DMS 273 treated with DMSO at 0.1 percent for 48 hours (cell line): ENCODE measurements at places on chromosomes 13 and 19.

- DNase-seq = no peak
Observed at GRCh38 chr19:17302391-17303166, 646 bp downstream of the ABHD8 start.

- no peak for DNase-seq
Observed at GRCh38 chr13:72890546-72890945, 108.6 kb downstream of the PIBF1 start.

GRCh38 chr13:33494596-33495204, 209.1 kb upstream of the STARD13 start:
- no peak for DNase-seq

- DNase-seq = no peak
Observed at GRCh38 chr19:57321751-57322150, 1.5 kb downstream of the ZNF543 start.

DNA sequence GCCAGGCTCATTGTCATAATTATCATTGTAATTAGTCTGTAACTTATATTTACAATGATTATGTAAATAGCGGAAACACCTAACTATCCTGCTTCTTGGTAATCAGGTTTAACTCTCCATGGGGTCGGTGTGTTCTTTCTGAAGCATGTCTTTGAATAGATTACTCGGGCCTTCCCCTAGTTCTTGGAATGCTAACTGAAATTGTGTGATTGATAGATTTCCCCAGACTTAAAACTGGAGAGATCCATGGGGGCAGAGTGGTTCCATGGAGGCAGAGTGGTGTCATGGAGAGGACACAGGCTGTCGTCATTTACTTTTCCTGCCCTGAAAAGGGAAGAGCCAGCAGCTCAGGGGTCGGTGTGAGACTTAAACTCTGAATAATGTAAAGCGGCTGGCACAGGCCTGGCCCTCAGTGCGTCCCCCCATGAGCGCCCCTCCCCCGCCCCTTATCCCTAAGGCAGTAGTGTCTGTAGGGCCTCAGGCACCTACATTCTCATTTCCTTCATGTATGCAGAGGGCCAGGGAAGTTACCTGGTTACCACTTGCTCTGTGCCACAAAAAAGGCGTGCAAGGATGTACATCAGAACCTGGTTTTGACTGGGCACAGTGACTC, 225.1 kb downstream of the TM9SF2 start:
- no peak for DNase-seq

- DNase-seq = no peak
Observed at GRCh38 chr19:11486661-11487503, 6.0 kb upstream of the ELAVL3 start.

DNA sequence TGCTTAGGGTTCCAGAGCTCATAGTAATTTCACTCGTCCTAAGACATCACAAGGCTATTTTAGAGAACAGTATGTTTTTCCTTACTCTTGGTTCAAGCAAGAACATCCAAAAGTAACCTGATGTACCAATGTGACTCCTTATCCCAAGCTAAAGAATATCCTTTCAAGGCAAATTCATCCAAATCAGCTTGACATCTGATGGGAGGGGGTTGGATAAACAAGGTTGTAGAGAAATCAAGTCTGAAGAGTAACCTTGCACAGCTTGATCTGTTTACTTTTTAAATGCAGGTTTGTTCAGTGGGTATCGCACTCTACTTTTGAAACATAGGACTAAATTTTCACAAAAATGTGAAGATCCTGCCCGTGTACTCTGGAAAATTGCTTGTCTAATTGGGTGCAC, 201.2 kb downstream of the GGACT start:
- DNase-seq = no peak

GRCh38 chr19:46974181-46974580, 45.5 kb upstream of the NPAS1 start:
- DNase-seq = no peak

DNA sequence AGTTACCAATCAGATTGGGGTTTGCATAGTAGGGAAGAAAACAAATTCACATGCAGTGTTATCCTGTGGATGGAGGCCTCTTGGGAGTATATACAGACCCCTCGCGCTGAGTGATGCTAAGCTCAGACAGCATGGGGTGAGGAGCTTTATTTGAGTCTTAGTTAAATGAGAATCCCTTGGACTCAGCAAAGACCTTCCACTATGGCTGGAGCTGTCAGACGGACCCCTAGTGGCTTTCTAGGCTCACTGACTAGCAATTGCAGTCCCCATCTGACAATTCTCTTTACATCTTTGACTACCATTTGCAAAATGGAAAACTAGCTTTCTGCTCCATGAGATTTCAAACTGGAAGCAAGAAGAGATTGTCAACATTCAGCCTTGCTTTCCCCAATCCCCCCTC, 90.4 kb downstream of the STOML3 start:
- DNase-seq = no peak

DNA sequence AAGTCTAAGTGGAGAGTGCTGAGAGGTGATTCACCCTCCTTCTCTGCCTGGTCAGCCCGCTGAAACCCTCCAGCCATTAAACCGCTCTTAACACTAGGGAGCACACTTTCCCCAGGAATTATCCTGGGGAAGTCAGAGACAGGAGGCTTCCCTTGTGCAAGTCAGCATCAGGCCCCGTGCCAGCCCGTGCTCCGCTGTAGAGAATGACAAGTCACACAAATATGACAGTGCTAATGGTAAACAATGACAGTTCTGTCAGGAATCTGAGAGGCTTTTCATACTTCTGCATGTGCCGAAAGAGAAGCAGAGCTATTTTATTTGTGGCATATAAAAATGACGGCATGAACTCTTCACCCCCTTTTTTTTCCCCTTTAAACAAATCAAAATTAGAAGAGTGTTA, 816.9 kb upstream of the SLC10A2 start:
- DNase-seq = no peak

GRCh38 chr13:37616131-37616530, 17.6 kb upstream of the POSTN start:
- DNase-seq = no peak

- DNase-seq = no peak
Observed at GRCh38 chr13:106145070-106145469, 390.4 kb downstream of the EFNB2 start.

DNA sequence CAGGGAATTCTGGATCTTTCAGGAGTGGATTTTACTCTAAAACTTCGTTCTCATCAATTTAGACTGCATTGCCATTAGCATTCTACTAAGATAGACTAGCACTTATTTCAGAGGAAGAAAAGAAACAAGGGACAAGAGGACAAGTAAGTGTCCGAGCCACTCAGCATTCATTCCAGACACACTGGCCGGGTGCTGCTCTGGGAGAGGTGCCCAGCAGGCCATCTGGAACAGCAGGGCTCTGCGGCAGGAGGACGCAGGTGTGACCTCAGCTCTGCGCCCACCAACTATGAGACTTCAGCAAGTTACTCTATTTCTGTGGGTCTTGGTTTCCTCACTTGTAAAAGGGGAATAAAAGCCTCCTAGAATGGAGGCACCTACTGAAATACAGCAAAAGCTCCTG, 4.2 kb downstream of the EPS15L1 start:
- no peak for DNase-seq

GRCh38 chr13:90640976-90641375, 706.5 kb upstream of the MIR17HG start:
- DNase-seq = no peak

- no peak for DNase-seq
Observed at GRCh38 chr13:35979361-35979951, 151.7 kb downstream of the DCLK1 start.

DNA sequence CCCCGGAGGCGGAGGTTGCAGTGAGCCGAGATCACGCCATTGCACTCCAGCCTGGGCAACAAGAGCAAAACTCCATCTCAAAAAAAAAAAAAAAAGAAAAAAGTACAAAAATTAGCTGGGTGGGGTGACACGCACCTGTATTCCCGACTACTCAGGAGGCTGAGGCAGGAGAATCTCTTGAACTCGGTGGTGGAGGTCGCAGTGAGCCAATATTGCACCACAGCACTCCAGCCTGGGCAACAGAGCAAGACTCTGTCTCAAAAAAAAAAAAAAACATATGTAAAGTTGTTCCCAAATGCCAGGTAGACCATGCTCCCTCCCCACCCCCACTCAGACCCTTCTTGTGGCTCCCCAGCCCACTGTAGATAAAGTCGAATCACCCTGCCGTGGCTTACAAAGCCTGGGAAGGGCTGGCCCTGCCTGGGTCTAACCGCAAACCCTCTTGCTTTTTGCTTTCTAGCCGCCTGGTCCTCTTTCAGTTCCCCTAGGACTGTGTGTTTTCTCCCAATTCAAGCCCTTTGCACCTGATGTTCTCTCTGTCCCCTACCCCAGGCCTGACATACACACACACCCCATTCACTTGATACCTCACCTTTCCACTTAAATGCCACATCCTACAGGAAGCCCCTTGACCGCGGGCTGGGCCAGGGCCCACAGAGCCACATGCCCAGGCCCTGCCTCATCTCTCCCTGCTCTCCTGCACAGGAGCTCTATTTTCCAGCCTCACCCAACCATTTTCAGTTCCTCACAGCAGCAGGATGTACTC, 34.4 kb downstream of the MAP4K1 start:
- DNase-seq = no peak

DNA sequence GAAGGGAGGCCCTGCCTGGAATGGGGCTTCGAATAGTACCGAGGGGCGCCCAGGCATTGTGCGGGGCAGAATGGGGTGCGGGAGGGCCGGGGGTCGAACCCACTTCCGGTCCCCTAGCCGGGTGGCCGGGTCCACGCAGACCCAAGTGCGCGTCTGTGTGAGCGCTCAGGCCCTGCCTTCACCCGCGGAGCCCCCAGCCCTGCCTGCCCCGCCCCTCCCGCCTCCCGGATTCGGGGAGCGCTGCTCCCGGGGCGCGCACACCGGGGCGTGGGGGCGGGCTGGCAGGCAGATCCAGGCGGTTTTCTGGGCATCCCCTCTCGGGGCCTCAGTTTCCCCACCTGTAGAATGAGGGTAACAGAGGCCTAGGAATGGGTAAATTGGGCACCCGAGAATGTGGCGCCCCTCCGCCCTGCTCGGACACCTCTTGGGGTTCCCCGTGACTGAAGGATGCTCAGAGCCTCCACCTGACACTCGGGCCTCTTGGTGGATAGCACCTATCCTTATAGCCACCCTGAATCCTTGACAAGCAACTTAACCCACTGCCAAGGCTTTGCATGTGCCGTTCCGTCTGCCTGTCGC, 682 bp downstream of the PIK3R2 start:
- DNase-seq = no peak

DNA sequence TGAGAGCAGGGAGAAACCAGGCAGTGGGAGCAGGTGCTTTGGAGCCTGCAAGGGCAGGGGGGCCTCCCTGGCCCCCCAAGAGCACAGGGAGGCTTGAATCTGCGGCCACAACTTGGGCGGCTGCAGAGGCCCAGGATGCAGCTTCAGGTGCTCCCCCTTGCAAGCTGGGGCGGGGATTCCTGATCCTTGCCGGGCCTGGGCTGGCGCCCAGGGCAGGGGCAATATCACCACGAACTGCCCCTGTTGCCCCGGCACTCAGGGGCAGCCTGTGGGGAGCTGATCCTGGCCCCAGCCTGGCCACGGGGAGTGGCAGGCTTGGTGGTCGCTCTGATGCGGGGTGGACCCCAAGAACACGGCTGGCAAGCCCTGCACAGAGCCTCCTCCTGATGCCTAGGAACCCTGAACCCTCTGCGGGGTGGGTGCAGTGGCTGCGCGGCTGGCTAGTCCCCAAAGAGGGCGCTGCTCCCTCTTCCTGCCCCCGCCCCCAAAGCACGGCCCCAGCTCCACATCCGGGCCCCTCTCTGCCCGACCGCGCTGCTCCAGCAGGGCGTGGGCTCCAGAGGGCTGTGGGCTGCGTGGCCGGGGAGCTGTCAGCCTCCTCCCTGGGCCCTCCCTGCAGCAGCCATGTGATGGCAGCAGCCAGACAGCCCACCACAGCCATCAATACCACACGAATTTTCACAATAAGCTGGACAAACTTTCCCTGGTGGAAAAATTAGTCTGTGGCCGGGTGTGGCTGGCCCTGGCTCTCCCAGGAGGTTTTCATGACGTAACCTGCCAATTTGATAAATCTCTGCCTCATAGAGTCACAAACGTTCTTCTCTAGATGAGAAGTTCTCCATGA, 21.0 kb downstream of the TNFSF9 start:
- peak; percentile 1 for DNase-seq

DNA sequence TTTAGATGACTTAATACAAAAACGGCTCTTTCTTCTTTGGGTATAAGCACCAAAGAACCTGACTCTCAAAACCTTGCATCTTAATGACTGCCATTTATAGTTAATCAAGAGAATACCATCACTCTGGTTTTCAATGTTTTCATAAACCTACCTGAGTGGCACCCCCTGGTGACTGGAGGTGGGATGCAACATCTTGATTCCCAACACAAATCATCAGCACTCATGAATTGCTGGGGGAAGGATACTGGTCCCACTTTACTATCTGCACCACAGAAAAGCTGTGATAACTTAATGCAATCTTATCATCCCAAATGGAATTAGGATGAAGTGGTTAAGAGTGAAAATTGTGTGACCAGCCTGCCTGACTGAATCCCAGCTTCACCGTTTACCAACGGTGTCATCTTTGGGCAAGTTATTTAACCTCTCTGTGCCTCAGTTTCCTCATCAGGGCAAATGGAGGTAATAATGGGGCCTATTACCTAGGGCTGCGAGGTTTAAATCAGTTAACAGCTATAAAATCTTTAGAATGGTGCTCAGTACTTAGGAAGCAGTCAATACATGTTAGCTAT, 366.4 kb downstream of the KLF12 start:
- DNase-seq = no peak

DNA sequence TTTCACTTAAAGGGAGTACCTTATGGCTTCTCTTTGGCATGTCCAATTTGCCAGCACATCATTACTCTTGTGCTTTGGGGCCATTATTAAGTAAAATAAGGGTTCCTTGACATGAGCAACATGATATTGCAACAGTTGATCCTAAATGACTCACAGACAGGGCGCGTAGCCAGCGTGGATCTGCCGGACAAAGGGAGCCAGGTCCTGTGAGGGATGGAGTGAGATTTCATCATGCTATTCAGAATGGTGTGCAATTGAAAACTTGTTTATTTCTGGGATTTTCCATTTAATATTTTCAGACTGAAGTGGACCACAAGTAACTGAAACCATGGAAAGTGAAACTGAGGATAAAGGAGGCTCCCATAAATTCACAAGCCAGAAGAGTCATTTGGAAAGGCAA, 48.6 kb upstream of the WASF3 start:
- no peak for DNase-seq

GRCh38 chr13:42355092-42355485, 83.1 kb downstream of the AKAP11 start:
- DNase-seq = no peak

- no peak for DNase-seq
Observed at GRCh38 chr19:33879818-33880575, 83.3 kb downstream of the KCTD15 start.

DNA sequence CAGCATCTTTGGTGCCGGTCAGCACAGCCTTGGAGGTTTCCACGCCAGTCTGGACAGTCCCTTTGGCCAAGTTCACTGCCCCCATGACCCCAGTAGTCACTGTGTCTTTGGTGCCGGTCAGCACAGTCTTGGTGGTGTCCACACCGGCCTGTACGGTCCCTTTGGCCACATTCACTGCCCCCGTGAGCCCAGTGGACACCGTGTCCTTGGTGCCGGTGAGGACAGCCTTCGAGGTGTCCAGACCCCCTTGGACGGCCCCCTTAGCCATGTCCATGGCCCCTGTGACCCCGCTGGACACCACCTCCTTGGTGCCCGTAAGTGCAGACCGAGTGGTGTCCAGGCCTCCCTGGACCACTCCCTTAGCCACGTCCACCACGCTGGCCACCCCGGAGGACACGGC, 5.0 kb downstream of the PLIN4 start:
- DNase-seq = no peak

GRCh38 chr13:68214691-68215415, 984.7 kb upstream of the PCDH9 start:
- no peak for DNase-seq
